ENCODE measurements at places on chromosomes 13 and 19.

DNA sequence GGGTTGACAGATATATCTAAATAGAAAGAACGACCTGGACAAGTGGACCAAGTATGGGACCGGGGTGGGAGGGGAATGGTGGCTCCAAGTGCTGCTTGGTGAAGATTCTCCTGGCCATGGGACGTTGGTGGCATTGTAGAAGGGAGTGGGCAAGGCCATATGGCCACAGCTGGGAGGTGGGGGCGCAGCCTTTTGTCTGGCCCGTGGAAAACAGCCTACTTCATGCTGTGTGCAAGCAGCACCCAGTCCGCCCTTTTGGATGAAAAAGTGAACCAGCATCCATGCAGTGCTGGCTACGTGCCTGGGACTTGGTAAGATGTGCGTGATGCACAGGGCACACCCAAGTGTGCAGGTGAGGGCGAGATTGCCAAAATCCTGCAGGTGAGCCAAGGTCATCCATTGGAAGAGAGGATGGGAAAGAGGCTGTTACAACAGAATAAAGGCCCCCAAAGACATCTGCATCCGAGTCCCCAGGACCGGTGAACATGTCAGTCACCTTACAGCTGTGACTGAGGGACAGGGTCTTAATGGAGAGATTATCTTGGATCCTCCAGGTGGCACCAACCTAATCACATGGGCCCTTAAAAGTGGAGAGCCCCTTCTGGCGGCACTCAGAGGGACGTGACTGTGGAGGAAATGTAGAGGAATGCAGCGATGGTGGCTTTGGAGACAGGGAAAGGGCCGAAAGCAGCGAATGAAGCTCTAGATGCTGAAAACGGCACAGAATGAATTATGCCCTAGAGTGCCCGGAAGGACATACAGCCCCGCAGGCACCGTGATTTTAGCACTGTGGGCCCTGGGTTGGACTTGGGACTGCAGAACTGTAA, 40.8 kb downstream of the TEX29 start:
- DNase-seq, result no peak

DNA sequence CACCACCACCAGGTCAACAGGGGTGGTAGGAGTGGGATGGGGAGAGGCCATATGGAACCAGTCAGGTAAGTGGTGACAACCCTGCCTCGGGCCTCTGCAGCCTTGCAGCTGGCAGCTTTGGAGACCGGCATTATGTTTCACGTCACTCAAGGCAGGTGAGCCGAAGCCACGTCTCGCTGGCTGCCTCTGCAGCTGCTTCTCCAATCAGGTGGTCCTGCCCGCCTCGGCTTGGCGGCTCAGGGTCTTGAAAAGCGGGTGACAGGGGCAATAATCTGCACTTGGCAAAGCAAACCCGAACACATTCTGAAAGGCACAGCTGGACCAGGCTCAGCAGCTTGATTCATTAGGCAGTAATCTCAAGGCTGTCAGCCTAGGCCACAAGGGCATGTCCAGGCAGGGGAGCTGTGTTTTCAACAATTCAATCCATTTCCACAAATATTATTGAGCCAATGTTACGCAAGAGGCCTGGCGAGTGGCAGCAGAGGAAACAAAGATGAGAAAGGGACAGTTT, 77.4 kb upstream of the PCDH8 start:
- DNase-seq, result no peak

GRCh38 chr13:28611654-28612131, 47.2 kb upstream of the POMP start:
- DNase-seq, result no peak

DNA sequence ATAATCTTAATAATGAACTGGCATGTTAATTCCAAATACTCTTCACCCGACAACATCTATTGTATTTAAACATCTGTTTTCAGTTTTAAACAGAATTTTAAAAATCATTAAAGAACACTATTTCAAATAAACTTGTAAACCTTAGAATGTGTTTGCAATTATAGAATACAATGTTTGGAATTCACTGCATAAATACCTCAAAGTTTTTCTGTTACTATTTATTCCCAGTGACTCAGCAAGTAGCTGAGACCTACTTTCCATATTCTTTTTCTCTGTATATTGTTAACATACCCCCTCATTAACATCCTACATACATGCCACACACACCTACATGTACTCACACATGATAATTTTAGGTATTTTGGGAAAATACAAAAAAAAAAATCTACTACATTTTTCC, 1134.3 kb downstream of the SLITRK1 start:
- DNase-seq, result no peak

Data from activated CD4-positive, alpha-beta T cell treated with anti-CD3 and anti-CD28 coated beads, Interleukin-2, amount 50 U/mL, for 24 hours (primary cell).